Renal pelvis (tissue), 12 donors: ENCODE measurements at places on chromosomes 6 and 20. TPM values are rescaled to one million over a fixed set of nuclear protein-coding genes. Genes with fewer than 3 reads are reported as not detected.

Gene SLC32A1
- polyA plus RNA-seq = 2.1 TPM

Gene XKR7
- 0.58 TPM for polyA plus RNA-seq

Gene TRIM40
- 0.10 TPM for polyA plus RNA-seq

Gene HLA-DOB
- 0.31 TPM for polyA plus RNA-seq

Gene CTAGE9
- polyA plus RNA-seq = not detected

Gene HAO1
- not detected for polyA plus RNA-seq

Gene DPM1
- polyA plus RNA-seq = 57.0 TPM

Gene SLC24A3
- 3.1 TPM for polyA plus RNA-seq

Gene KCNK5
- 10.7 TPM for polyA plus RNA-seq

Gene OGFRL1
- 24.7 TPM for polyA plus RNA-seq

GRCh38 chr6:6392214-6393068 is 72.0 kb upstream of the F13A1 start:
- DNase-seq = no peak

DNA sequence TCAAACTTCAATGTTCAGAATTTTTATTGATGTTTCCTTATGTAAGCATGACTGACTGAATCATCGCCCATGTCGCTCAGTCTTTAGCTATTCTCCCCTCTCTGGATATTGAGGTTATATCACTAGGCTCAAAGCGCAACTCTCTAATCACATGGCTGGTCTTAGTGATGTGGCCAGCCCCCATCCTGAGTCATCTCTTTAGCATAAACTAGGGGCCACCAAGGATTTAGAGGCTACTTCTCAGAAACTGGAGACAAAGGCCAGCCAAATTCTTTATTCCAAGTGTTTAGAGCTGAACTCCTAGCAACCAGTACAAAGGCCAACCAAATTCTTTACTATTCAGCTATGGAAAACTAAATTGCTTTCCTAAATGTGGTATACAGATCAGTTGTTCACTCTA is 61.4 kb downstream of the FAM135A start:
- no peak for DNase-seq

DNA sequence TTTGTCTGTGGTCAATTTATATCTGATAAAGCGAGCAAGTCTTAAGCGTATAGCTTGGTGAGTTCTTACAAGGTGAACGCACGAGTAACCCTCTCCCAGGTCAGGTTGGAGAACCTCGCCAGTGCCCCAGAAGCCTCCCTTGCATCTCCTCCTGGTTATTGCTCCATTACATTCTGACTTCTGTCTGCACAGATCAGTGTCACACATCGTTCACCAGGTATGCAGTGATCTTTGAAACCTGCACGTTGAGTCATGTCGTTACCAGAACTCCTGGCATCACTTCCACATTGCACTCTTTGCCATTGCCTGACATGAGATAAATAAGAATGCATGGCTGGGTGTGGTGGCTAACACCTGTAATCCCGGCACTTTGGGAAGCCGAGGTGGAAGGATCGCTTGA is 44.2 kb downstream of the AKAP12 start:
- no peak for DNase-seq

DNA sequence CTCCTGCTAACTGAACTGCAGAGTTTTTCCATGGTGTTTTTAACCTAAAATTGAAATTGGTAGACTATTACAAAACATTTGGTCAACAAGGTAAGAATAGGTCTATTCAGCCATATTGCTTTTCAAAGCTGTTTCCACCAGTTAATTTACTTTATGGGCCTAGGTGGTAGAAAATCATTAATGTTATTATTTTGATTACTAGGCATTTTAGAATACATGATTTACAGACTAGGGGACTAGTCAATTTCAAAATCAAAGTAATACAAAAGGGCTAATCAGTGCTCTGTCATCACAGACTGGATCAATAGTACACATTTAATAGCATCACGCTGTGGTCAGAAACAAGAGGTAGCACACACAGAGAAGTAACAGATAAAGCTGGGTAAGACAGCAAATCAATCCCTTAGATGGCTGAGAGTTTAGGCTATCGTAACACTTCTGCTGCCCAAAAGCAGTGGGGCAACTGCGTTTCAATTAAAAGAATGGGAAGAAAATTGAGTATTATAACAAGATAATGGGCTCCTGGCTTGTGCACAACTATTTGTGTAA is 114.4 kb downstream of the NRSN1 start:
- no peak for DNase-seq

- DNase-seq = no peak
These were observed 11.1 kb upstream of the CDK5RAP1 start for GRCh38 chr20:33412484-33412838.

GRCh38 chr6:82841309-82841708 is 224.3 kb downstream of the UBE3D start:
- no peak for DNase-seq

- DNase-seq = no peak
These were observed 366.2 kb downstream of the TFAP2A start for GRCh38 chr6:10048370-10049297.

GRCh38 chr20:5569021-5569420 is 181.2 kb upstream of the SHLD1 start:
- DNase-seq = peak; percentile 53

GRCh38 chr6:110067837-110068591 is 89.9 kb downstream of the GPR6 start:
- DNase-seq = no peak

DNA sequence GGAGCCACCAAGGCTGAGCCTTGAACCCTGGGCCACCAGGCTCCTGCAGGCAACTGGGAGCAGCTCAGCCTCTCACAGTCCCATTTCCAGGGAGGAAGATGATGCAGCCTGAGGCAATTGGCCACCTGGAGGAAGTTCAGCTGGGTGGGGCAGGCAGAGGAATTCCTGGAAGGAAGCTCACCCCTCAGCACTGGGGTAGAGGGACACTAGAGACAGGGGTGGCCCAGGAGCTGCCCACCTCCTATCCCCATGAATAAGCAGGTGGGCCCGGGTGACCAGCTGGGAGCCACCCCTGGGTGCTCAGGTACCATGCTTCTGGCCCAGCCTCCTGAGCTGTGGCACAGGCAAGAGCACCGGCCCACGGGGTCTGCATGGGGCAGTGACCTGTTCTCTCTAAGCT is 3.6 kb upstream of the HSPA12B start:
- no peak for DNase-seq

- DNase-seq = no peak
These were observed 104.5 kb downstream of the MKKS start for GRCh38 chr20:10329387-10330005.

GRCh38 chr6:16576451-16577368 is 184.6 kb downstream of the ATXN1 start:
- DNase-seq = no peak

DNA sequence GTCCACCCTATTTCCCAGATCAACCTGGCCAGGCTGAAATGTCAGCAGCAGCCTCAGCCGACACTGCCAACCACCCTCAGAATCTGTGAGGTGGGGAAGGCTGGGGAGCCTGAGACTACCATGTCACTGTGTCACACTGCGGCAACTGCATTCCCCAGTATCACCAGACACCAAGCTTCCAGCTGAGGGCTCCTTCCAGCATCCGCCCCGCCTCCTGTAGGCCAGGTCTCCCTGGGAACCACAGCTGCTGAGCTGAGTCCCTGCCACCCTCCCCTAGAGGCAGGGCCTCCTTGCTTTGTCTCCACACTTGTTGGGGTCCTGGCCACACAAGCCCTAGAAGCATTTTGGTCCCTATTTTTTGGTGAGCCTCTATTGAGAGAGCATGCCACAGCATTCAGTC is 115.7 kb downstream of the UNC5CL start:
- DNase-seq = no peak

- DNase-seq = no peak
These were observed 104.1 kb downstream of the BCKDHB start for GRCh38 chr6:80210618-80211017.

DNA sequence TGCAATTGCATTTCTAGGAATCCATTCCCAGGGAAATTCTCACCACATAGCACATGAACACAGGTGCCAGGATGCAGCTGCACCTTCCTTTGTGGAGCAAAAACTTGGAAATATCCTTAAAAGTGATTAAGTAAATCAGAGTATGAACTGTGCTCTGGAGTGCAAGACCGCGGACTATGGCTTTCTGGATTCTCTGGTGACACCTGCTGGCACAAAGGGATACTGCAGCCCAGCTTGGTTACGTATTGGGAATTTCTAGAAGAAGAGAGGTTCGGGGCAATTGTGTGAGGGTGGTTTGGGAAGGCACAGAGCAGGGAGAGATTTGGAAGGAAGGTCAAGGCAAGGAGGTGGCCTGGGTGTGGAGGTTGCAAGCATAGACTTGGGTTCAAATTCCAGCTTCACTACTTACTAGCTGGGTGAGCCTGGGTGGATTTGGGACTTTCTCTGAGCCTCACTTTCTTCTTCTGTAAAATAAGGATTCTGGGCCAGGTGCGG is 15.9 kb upstream of the PEDS1 start:
- no peak for DNase-seq

DNA sequence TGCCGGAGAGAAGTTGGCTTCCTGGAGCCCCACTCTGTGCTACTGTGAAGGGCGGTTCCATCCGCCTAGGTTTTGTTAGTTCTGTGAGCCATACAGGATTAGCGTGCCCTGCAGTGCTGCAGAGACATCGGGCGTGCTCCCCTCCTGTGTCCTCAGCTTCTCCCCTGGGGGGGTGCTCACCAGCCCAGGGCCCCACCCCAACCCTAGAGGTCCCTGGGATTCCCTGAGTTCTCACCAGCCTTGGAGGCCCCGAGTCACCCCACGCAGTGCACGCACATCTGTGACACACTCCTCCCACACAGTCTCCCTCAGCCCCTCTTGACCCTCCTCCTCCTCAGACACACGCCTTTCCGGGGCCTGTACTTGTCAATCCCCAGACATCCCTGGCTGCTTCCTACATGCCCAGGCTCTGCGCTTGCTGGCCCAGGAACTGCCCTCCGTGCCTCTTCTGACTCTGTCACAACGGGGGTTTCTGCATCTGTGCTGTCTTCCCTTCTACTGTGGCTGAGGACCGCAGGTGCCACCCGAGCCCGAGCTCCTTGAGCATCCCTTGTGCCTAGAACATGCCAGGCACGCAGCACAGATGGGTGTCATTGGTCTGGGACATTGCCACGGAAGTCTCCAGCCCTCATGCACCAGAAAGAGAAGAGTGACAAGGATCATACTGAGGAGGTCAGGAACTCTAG is 123.2 kb upstream of the RPS6KA2 start:
- no peak for DNase-seq

DNA sequence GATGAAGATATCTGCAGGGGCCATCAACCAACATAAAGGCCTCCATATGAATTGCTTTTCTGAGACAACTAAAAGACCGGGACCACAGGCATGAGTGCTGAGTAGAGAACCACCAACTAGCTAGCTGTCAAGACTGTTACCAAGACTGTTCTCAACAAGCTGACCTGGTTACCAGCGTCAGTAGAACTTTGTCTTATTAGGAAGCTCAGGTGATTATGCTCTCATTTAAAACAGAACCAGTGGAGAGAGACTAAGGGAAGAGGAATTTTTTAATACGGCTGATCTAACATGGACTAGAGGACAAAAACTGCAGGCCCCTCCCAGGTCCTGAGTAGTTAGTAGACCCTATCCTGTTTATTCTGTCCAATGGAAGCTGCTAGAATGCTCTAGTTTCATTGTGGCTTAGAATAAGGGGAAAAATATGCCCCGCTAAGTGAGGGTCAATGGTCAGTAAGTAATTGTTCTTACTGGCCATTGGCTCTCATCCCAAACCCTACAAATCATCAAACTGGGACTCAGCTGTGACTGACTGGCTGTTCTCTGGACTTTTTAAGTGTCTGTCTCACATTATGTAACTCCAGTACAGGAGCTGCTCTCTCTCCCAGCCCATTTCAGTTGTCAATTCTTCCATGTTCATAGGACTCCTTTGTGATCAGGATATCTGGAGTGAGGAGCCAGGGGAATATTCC is 3.8 kb upstream of the DYNLRB1 start:
- DNase-seq = no peak

GRCh38 chr6:87618531-87618930 is 28.6 kb downstream of the ORC3 start:
- DNase-seq = no peak

GRCh38 chr6:144935181-144935580 is 650.0 kb downstream of the UTRN start:
- no peak for DNase-seq

GRCh38 chr6:116933485-116933884 is 56.4 kb downstream of the RFX6 start:
- DNase-seq = peak; percentile 15

DNA sequence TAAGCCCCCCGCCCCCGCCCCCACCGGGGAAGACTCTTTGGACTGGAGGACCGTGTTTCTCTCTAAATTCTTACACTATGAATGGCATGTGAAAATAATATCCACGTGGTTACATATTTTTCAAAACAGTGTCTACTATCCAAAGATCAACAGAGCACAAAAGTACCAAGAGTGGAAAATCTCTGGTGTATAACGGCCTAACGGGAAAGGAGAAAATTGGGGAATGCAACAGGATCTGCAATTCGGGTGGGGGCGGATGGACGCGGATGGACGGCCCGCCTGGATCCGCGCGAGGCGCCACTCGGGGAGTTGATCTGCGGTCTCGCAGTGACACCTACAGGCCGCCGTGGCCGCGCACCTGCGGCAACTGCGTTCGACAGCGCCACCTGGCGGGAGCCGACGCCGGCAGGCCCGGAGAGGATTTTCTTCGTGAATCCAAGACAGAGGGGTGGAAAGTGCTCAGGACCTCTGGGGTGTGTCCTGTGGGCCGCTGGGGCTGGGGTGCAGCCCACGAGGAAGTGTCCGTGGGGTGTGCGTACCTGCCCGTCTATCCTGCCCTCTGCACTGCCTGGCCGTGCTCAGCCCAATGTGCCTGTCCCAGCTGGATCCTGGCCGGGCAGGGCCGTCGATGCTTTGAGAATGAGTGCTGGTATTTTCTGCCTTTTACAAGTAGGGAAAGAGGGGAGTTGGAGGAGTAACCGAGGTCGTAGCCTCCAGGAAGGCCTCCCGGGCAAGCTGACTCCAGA is 18.6 kb downstream of the ANKRD60 start:
- peak; percentile 61 for DNase-seq

DNA sequence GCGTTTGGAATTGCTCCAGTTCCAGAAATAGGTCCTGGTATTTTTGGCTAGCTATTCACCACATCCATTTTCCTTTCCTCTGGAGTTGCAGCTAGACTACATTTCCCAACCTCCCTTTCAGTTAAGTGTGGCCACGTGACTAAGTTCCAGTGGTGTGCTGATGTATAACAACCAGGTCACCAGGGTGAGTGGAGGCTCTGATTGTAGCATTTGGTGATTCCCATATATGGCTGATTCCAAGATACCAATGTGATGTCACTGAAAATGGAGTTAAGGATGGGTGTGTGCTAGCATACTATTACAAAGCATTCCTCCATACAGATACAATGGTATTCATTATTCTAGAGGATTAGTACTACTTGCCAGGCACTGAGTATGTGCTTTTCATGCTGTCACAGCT is 49.7 kb upstream of the STK35 start:
- no peak for DNase-seq

DNA sequence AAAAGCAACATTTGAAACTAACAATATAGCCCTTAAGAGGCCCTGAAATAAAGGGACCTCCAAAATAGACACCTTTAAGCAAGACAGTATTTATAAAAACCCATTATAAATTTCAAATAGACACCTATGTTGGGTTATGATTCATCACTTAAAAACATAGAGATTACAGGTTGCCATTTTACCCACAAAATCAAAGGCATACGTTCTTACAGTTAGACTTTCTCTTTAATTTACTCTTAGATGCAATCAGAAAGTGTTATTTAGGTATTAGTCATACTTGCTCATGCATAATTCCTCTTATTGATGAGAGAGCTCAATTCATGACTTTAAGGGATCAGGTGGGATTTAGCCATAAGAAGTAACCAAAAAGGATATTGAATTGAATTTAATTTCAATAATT is 51.5 kb upstream of the TMEM200A start:
- DNase-seq = no peak
